ENCODE measurements at places on chromosomes 12 and 14.

GRCh38 chr12:62731055-62731820, 203.7 kb downstream of the PPM1H start:
- DNase-seq, result no peak

- DNase-seq, result no peak
Observed at GRCh38 chr12:45572114-45572513, 157.4 kb upstream of the ARID2 start.

DNA sequence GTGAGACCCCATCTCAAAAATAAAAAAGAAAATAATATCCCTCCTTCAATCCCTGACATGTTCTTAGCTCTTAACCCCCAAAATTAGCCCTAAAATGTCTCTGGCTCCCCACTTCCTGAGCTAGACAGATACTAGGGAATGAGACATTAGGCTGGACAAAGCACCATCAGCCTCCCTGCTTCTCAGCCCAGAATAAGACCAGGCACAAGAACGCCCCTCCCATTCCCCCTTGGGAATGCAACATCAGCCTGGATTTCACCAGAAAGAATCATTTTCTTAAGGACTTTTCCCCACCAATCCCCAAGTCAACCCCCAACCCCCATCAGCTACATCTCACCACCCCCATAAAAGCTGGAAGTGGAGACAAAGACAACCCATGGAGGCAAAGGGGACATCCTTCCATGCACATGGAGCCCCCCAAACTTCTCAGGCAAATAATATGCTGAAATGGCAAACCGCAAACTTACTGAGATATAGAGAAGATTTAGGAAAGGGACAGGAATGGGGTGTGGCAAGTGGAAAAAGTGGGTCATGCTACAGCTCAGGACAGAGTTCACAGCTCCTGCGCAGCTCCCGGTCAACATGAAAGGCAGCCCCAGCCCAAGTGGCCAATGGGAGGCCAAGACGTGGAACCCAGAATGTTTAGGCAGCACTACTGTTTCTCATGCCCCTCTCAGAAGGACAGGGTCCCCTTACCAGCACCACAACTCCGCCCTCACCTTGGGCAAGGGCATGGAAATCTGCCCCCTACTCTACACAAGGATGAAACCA, 2.7 kb downstream of the CHD4 start:
- no peak for DNase-seq

DNA sequence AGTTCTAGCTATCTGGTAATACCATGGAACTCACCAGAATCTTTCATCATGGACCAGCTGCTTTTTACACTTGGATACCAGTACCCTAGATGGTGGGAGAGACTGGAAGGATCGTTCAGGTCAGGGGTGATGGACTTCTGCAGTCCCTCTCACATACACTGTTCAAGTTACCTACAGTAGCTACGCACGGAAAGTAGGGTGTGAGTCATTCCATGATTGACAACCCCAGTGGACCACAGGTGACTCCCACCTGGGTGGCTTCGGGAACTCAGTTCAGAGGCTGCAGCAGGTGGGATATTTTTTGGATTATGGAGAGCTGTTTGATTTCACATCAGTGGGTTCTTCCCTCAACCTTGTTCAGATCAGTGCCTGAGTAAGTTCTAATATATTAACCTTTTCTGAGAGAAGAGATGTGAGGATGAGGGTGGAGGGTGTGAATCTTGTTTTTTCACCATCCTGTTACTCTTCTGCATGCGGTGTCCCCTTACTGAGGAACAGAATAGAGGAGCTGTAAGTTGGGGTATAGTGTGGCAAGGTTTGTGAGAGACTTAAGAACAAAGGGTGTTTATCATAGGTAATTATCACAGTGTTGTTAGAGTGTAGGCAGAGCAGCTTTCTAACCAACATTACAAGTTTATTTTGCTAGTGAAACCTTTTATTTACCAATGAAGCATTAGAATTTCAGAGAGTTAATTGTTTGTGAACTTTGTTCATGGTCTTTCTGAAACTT, 39.6 kb downstream of the PRKCH start:
- no peak for DNase-seq

DNA sequence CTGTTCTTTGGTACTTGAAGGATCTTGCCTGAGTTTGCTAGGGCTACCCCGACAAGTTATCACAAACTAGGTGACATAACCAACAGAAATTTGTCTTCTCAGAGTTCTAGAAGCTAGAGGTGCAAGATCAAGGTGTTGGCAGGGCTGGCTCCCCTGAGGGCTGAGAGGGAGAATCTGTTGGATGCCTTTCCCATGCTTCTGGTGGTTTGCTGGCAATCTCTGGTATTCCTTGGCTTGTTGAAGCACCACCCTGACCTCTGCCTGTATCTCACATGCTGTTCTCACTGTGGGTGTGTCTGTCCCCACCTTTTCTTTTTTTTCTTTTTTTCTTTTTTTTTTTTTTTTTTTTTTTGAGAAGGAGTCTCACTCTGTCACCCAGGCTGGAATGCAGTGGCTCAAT, 81.2 kb downstream of the VCPKMT start:
- no peak for DNase-seq

- DNase-seq, result no peak
Observed at GRCh38 chr12:3775385-3776035, 22.6 kb upstream of the CRACR2A start.

DNA sequence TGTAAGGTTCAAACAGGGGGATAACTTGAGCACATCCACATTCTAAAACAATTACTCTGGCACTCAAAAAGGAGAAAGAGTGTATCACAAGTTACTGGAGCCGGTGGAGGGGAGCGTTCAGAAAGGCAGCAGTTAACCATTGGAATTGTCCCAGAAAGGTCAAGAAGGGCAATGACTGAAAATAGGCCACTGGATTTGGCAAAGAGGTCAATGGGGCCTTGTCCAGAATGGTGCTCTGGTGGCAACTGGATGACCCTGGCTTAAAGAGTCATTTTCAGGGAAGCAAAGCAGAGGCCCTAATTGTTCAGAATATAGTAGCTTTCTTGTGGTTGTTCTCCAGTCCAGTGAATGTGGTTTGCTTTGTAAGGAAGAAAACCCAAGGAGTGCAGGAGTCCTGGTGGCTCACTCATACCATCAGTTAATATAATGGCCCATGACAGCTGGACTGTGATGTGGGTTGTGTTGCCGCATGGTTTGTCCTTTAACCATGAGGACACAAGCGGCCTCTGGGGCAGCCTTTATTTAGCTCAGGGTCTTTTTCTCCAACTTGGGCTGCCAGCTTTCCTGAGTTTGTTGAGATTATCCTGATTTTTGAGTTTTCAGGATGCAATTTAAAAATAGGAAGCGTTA, 142.8 kb upstream of the PELI2 start:
- DNase-seq, result no peak

DNA sequence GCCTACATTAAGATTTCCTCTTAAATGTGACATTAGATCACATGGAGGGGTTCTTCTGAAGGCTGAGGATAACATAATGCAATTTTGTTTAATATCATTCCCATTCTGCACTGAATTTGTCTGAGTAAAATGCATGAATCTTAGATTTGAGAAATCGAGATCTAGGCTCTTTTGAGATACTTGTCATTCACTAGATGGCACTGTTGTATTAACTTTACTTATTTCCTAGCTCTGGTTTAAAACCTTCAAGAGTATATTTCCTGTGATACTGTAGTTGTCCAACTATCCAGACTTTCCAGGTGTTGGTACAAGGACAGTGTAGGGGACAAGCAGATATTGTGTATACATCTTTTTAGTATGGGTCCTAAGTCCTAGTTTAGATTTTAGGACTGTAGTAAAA, 91.7 kb upstream of the SEL1L start:
- no peak for DNase-seq

DNA sequence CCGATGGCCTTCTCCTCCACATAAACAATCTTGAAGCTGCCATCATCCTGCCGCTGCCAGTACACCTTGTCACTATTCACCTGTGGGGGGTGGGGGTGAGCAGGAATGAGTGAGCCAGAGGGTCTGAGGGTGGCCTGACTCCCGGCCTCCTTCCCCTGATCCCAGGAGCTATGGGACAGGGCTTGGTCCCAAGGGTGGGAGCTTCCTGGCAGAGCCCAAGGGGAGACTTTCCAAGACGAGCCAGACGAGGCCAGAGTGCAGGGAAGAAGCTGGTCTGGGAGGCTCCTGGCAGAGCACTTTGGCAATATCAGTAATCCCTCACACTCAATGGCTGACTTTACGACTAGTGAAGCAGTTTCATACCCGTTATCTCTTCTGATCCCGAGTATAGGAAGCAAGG, 7.5 kb downstream of the TGM1 start:
- no peak for DNase-seq

DNA sequence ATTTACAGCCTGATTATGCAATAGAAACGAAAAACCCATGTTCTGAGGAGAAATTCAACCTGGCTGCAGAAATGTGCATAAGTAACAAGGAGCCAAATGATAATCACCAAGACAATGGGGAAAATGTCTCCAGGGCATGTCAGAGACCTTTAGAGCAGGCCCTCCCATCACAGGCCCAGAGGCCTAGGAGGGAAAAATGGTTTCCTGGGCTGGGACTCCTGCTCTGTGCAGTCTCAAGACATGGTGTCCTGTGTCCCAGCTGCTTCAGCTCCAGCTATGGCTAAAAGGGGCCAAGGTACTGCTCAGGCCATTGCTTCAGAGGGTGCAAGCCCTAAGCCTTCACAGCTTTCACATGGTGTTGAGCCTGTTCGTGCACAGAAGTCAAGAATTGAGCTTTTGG, 156.0 kb downstream of the SLC35F4 start:
- no peak for DNase-seq

DNA sequence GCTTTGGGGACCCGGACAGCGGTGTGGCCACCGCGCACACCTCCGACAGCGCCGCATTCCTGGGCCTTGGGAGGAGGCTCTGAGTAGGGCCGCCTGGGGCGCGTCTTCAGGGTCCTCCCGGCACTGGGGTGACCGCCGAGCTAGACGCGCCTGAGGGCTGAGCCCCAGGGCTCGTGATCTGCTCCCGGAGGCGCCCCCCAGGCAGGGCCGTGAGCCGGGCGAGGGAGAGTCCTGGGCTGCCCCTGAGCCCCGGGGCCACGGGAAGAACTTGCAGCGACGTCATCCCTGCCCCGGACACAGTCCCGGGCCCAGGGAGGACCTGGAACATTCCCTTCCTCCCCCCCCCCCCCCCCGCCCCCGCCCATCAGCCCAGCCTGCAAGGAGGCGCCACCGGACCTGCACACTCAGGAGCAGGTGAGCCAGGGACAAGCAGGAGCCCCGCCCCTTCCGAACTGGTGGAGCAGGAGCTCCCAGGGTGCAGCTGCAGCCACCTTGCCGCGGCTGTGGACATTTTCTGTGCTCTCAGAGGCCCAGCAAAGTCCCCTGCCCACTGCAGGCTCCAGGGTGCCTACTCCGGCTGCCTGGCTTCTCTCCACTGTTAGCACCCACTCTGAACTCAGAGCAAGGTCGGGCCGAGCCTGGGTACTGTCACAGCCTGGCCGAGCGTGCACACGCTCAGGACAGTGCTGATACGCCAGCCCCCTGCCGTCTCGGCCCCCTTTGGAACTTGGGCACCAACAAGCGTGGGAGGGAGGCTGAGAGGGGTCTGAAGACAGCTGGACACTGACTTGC, 50.7 kb downstream of the A2M start:
- no peak for DNase-seq

GRCh38 chr12:67239061-67239460, 30.1 kb upstream of the CAND1 start:
- no peak for DNase-seq

GRCh38 chr12:128052331-128052730, 214.6 kb upstream of the TMEM132C start:
- no peak for DNase-seq

- no peak for DNase-seq
Observed at GRCh38 chr12:54701940-54702592, 53.9 kb upstream of the DCD start.

DNA sequence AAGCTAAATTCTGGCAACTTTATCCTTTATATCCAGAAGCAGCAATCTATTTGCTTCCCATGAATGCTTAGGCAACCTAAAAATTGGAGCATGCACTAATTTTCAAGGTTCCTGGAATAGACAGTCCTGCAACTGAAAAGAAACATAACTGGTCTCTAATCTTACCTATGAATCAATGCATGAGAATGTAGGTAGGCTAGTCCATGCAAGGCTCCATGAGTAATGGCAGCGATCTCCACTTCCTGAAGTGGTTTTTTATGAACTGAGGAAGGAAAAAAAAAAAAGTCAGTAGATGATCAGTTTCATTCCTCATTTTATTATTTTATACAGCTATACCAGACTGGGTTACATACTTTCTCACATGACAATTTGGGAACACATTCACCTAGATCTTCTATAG, 102.0 kb downstream of the PEBP1 start:
- no peak for DNase-seq

DNA sequence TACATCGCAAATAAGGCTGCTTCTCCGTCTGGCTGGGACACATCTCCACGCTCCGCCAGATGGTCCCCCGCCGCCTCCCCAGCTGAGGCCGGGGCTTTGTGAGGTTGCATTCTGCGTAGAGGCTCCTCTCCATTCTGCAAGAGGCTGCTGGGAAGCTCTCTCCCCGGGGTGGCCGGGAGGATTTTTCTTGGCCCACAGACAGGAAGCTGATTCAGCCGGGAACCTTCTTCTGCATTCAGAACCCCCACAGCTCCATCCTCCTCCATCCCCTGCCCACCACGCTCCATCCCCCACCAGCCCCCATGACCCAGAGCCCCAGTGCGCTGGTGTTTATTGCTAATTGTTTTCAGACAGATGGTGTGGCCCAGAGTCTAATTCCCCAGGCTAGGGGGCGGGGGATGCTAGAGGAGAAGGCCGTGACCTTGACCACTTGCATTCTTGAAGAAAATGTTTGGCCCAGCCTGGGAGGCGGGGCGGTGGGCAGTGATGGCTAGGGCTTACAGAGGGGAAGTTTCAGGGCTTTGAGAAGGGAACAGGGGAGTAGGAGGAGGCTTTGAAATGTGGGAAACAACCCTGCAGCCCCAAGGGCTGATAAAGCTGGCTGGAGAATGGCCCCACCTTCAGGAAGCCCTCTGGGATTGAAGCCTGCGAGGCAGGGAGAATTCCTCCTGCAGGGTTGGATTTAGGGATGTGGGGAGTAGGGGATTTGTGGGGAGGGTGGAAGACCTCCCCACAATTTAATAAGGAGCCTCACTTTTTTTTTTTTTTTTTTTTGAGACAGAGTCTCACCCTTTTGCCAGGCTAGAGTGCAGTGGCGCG, 88.5 kb upstream of the NCOR2 start:
- peak; percentile 73 for DNase-seq

DNA sequence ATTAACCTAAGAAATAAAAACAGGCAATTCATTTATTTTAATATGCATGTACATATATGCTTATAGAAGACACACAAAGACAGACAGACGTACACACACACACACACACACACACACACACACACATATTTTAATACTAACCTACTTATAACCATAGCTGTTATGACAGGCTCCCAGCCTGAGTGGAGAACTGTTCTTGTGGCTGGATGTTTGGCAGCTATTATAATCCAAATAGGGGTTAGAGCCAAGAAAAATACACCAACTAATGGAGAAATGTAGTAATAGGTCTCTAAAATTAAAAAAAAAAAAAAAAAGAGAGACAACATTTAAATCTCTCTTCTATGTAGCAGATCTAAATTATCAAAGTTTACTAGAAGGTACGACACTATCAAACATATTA, 91.8 kb downstream of the SLC41A2 start:
- no peak for DNase-seq
